ENCODE measurements at places on chromosomes 11 and 22.

DNA sequence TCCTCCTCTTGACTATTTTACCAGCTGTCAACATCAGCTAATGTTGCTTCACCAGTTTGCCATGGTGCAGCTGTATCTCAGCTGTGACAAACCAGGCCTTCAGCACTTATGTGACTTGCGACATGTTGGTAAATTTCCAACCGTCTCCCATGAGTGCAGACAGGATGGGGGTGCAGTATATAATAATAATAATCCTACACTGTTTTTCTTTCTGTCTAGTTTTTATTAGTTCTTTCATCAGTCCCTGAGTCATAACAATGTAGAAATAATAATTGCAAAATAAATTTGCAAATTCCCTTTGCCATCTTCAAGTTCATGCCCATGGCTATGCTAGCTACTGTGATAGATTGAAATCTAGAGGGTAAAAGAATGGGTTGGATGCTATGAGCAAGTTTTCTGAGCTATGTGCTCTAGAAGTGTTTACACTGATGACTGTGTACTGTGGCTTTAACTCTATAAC lies 4.9 kb downstream of the MMP13 start:
- DNase-seq = no peak

GRCh38 chr22:21642584-21643448 lies 714 bp downstream of the SDF2L1 start:
- DNase-seq = peak; percentile 75

DNA sequence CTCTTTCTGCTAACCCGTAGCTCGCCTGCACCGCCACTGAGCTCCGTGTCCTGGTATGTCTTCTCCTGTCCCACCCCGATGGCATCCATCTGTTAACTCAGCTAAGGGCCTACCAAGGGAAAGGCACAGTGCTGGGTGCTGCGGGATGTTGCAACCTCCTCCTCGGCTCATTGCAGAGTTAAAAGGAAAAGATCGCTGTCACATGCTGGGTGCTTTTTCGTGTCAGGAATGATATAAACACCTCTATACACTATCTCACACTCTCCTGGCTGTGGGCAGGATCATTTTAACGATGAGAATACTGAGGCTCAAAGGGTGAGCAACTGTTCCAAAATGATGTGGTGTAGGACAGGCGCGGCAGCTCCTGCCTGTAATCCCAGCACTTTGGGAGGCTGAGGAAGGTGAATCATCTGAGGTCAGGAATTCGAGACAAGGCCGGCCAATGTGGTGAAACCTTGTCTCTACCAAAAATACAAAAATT lies 10.1 kb downstream of the TXN2 start:
- DNase-seq = no peak

DNA sequence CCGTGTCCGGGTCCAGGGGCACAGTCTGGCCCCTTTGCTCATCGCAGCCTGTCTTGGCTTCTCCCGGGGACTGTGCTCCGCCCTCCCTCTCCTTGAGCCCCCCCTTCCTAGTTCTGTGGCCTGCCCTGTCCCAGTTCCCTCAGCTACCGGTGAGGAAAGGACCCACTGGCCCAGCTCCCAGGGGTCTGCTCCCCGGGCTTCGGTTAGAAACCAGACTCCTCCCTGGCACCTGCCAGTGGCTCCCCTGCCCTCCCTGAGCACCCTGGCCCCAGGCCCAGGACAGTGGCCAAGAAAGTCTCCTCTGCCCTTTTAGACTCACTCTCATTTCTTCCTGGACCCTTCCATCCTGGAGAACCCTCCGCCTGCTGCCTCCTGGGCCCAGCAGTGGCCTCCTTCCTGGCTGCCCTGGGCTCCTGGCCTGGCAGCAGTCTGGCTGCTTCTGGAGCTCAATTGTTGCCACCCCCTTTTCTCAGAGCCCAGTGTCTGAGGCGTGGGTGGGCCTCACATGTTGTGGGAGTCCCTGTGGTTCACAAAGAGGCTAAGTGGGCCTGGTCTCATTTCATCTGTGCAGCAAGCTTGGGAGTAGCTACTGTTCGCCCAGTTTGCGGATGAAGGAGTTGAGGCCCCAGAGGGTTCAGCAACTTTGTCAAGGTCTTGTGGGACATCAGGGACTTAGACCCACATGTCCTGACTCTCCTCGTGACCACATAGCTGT lies 12.6 kb downstream of the PRDM11 start:
- no peak for DNase-seq

DNA sequence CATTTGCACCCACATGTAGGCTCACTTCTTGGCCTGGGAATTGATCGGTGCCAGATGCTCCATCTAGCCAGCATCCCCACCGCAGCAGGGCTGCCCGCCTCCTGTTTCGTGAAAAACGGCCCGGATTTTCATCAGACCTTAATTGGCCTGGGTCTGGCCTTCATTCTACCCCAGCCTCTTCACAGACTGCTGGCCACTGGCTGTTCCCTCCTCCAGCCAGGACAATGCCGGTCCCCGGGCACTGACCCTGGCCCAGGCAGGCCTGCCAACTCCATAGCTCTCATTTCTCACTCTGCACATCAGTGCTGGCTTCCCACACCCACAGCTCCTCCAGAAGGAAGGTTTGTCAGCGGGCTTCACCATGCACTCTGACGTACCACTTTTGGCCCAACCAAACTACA lies 27.9 kb downstream of the TIMP3 start:
- DNase-seq = no peak
